RKO (cell line): ENCODE measurements at places on chromosomes 16 and 17.

- no peak for DNase-seq
Measured at GRCh38 chr17:76314392-76315227, 6.5 kb upstream of the QRICH2 start.

GRCh38 chr16:86665319-86665675, 86.9 kb downstream of the FOXL1 start:
- peak; percentile 11 for DNase-seq

GRCh38 chr17:564526-565065, 150.0 kb downstream of the VPS53 start:
- no peak for DNase-seq

DNA sequence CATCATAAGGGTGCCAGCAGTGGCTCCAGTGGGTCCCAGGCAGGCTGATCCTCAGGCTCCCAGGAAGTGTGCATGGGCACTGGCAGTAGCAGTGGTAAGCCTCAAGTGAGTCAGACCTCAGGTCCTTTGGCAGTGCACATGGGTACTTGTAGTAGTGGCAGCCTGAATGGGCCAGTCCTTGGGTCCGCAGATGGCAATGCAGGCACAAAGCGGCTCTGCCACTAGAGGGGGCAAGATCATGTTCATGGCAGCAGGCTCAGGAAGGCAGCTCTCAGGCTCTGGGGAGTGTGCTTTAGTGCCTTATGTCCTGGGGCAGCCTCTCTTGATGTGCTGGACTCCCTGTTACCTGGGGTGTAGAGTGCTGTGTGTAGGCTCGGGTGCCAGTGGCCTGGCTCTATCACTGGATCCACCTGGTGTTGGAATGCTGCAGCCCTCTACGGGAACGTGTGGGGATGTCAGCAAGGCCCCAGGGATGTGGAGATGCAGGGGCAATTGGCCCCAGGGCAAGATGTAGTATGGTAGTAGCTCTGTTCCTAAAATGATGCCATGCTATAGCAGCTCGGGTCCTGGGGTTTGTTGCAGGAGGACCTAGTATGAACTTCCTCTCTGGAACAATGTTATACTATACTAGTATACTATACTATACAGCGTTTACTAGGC, 11.0 kb downstream of the ACSM3 start:
- peak; percentile 69 for DNase-seq

- no peak for DNase-seq
Measured at GRCh38 chr17:55004484-55004883, 35.9 kb downstream of the STXBP4 start.

DNA sequence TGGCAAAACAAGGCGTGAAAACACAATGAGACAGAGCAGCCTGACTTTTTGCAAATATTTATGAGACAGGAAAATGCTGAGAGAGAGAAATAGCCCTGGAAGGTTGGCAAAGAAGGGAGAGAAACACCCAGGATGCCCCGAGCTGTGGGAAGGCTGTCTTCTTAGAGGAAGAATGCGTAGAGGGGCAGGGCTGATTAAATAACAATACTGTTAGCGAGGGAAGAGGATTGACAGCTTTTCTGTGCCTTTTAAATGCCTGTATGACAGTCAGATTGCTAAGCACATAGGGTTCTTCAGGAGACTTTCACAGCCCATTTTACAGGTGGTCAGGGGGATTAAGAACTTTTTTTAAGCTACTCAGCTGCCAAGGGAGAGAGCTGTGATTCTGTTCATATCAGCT, 219.2 kb downstream of the SHISA9 start:
- DNase-seq = no peak

- DNase-seq = no peak
Measured at GRCh38 chr16:12160249-12160648, 183.7 kb downstream of the SNX29 start.

GRCh38 chr16:24986512-24987303, 28.5 kb downstream of the ARHGAP17 start:
- DNase-seq = no peak

DNA sequence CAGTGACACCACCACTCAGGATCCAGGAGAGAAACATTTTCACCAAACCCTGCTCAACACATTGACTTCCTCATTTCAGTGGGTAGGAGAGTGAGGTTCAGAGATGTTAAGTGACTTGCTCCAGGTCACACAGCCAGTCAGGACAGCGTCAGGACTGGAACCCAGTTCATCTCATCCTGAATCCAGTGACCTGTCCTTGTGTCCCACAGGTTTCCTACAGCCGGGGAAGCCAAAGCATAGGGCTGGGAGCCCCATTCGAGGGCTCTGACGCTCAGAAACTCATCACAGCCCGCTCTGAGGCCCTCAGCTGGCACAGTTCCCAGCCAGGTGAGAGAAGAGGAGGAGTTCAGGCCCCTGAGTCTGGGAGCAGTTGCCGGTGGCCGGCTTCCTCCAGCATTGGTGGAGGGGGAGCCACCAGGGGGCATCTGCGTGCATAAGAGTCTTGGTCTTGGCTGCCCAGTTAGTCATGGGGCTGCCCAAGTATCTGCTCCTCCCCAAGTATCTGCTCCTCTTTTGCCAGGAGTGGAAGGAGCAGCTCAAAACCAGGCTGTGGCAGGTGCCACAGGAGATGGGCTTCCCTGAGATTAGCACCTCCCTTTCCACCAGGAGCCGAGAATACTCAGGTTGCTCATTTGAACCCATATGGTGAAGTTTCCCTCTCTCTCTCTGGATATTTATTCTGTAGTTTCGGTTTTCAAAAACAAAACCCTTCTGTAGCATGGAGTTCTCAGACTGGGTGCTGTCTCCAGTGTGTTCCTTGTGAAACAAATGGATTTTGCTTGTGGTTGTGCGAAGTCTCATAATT, 56.0 kb downstream of the TNFRSF13B start:
- DNase-seq = peak; percentile 40

DNA sequence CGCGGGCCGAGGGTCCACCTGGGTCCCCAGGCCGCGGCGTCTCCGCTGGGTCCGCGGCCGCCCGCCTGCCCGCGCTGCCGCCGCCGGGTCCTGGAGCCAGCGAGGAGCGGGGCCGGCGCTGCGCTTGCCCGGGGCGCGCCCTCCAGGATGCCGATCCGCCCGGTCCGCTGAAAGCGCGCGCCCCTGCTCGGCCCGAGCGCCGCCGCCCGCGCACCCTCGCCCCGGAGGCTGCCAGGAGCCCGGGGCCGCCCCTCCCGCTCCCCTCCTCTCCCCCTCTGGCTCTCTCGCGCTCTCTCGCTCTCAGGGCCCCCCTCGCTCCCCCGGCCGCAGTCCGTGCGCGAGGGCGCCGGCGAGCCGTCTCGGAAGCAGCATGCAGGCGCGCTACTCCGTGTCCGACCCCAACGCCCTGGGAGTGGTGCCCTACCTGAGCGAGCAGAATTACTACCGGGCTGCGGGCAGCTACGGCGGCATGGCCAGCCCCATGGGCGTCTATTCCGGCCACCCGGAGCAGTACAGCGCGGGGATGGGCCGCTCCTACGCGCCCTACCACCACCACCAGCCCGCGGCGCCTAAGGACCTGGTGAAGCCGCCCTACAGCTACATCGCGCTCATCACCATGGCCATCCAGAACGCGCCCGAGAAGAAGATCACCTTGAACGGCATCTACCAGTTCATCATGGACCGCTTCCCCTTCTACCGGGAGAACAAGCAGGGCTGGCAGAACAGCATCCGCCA, 504 bp downstream of the FOXC2 start:
- no peak for DNase-seq

- no peak for DNase-seq
Measured at GRCh38 chr17:72409405-72410002, 288.7 kb downstream of the SOX9 start.

DNA sequence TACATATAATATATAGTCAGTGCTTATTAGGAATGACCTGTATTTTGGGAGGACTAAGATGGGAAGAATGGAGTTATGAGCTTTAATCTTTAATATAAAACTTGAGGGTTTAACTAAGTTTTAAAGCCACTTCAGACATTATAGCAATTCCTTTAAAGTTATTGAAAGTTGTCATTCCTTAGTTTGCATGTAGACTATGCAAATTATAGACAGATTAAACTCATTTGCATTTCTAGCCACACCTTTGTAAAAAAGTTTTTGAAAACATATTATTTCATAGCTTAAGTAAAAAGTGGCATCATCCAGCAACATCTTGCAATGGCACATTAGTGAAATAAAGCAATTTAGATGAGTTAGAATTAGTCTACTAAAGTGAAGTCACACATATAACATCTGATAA, 49.8 kb downstream of the C17orf58 start:
- DNase-seq = no peak

DNA sequence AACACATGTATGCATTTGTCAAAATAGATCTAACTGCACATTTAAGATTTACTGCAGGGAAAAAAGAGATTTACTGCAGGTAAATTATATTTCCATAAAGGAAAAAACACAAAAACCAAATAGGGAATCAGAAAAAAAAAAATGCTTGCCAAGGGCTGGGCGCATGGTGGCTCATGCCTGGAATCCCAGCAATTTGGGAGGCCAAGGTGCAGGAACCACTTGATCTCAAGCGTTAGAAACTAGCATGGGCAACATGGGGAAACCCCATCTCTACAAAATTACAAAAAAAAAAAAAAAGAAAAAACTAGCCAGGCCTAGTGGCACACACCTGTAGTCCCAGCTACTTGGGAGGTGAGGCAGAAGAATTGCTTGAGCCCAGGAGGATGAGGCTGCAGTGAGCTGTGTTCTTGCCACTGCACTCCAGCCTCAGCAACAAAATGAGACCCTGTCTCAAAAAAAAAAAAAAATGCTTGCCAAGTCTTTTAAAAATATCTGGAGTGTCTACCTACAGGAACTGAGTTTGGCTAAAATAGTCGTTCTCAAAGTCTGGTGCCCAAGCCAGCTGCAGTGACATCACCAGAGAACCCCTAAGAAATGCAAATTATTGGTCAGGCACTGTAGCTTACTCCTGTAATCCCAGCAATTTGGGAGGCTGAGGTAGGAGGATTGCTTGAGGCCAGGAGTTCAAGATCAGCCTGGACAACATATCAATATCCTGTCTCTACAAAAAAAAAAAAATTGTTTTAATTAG, 17.5 kb downstream of the TRIM25 start:
- DNase-seq = no peak

GRCh38 chr16:17027488-17028129, 443.2 kb downstream of the XYLT1 start:
- DNase-seq = no peak

DNA sequence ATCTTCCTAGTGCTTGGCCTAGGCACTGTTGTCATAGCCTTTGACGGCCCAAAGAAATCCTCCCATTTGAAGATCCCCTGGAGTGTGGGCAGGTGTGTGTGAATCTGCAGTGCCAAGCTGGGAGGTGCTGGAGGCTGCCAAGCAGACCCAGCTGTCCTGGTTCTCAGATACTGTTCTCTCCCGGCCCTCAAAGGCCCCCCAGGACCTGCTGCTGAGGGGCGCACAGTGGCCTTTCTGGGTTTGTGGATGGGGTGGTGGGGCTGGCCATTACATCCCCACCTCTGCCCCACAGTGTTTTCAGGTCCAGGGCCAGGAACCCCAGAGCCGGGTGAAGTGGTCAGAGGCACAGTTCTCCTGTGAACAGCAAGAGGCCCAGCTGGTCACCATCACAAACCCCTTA, 60.5 kb downstream of the MRC2 start:
- no peak for DNase-seq

DNA sequence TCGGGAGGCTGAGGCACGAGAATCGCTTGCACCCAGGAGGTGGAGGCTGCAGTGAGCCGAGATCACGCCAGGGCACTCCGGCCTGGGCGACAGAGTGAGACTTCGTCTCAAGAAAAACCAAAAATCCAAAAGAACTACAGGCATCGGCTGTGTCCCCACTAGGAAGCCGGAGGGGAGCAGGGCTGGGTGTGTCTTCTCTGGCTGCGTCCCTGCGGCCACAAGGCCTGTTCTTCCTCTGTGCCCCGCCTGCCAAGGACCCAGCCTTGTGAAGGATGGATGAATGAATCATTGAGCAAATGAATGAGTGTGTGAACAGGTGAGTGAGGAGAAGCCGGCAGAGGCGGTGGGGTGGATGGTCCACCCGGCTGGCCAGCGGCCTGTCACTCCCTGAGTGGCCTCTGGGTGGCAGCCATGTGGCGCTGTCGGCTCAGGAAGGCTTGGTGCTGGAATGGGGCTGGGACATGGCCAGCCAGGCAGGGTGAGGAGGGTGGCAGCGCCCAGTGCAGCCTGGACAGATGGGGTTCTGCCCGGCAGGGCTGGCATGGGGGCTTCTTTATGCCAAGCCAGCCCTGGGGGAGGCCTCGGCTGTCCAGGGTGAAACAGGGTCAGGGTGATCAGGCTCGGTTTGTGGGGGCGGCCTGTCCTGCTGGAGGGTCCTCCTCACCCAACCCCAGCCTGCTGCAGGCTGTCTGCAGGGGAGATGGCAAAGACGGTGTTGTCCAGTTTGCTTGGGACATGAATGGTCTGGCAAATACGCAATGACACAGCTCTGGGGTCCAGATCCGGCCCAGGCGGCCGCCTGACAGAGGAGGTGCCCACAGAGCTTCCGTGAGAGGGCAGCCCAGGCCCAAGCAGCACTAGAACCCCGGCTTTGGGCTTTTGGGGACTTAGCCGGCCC, 21.7 kb downstream of the SLC25A10 start:
- peak; percentile 76 for DNase-seq

DNA sequence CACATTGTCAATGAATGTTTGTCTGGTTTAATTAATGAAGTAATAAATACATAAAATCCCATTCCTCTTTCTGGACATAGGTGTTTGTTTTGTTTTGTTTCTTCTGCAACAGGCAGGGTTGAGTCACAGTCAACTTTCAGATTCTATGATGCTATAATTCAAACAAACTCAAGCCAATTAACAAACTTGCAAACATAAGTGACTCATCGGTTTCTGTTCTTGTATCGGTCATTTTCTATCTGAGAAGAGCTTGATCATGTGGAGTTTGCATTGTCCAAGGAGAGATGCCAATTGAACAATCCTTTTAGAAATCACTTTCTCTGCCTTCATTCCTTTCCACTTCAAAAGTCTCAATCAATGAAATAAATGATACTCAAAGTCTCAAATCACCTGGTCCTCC, 294.2 kb upstream of the C16orf82 start:
- DNase-seq = peak; percentile 17

- DNase-seq = no peak
Measured at GRCh38 chr17:76755285-76755684, 17.4 kb downstream of the MFSD11 start.

DNA sequence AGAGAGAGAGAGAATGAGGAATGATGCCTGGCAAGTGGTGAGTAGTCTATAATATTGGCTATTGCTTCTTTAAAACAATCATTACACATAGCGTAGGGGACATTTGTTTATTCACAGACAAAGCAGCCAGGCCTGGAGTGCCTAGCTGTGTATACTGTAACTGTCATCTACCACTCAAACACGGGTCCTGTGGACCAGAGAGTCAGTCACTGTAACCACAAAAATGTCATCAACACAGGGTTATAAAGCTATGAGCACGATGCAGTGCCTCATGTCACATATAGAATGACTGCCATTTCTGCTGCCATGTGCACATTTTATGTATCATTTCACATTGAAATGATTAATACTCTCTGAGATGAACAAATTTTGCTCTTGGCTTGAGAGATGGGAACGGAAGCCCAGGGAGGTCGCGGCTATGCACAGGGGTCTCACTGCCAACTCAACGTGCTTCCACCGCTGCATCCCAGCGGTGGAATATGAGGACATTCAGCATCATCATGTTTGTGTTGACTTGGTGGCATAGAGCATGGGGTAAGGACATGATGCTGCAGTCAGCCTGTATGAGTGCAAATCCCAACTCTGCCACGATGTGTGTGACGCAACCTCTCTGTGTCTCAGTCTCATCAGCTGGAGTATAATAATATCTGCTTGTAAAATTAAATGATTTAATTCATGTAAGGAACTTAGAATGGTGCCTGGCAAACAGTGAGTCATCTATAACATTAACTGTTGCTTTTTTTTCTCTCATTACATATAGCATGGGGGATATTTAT, 3.3 kb downstream of the MT1H start:
- DNase-seq = no peak
